Colonic mucosa (tissue), 4 donors: ENCODE measurements at places on chromosomes 7 and 10. TPM values are rescaled to one million over a fixed set of nuclear protein-coding genes. Genes with fewer than 3 reads are reported as not detected.

Gene ADAM22
- 2.6 TPM for total RNA-seq

Gene CC2D2B
- total RNA-seq: 0.48 TPM

Gene FKBP14
- 9.8 TPM for total RNA-seq

GRCh38 chr10:31974434-31975124 is 45.9 kb upstream of the ARHGAP12 start:
- H3K27me3 ChIP-seq: no peaks in the 10 kb centered on the region
- H3K4me3 ChIP-seq: no peak overlapping the region
- H3K4me1 ChIP-seq: no peaks in the 10 kb centered on the region
- H3K36me3 ChIP-seq: no peaks in the 10 kb centered on the region
- DNase-seq: no peak

DNA sequence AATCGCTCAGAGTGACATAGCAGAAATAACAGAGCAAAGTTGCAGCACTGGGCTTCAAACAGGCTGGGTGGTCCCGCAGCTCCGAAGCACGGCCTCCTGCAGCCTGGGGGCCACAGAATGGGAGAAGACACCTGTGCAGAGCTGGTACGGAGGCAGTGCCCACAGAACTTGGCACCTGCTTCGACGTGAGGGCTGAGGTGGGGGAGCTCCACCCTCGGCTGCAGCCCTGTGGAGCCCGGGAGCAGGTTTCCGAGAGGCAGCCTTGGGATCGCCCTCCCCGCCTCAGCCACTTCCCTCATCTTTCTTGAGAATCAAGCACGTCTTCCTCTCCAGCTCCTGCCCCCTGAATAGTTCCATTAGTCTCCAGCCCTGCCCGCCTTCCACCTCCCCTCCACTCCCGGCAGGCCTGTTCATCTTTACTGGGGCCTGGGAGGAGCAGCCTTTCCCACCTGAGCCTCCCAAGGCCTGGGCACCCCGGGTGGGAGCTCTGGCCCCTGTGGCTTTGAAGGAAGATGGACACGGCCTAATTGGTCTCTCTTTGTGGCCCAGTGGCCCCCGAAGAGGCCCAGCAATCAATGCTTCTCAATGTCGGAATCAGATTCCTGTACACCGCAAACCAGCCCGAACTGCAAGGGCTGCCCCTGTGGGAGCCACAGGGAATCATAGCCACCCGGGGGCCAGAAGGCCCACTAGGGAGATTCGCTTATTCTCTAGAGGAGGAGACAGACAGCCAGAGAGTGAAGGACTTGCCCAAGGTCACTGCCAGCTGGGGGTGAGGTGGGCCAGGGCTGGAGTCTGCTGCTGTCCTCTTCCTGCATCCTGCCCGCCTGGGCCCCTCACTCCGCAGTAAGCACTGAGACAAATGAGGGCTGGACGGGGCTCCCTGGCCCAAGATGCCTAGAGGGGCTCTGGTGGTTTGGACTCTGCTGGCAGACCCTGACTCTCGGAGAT is 17.0 kb upstream of the PCBD1 start:
- no peak overlapping the region for H3K4me3 ChIP-seq
- no peaks in the 10 kb centered on the region for H3K27me3 ChIP-seq
- no peak overlapping the region for H3K27ac ChIP-seq
- no peaks in the 10 kb centered on the region for H3K4me1 ChIP-seq

- no peaks in the 10 kb centered on the region for H3K27me3 ChIP-seq
- DNase-seq: no peak
- no peaks in the 10 kb centered on the region for H3K36me3 ChIP-seq
- no peaks in the 10 kb centered on the region for H3K4me1 ChIP-seq
- no peak overlapping the region for H3K4me3 ChIP-seq
These were observed 3.4 kb downstream of the PDE6C start for GRCh38 chr10:93615576-93616235.

- H3K4me3 ChIP-seq: no peak overlapping the region
- no peaks in the 10 kb centered on the region for H3K4me1 ChIP-seq
- no peak overlapping the region for H3K27ac ChIP-seq
- H3K27me3 ChIP-seq: no peaks in the 10 kb centered on the region
These were observed 319.3 kb downstream of the CAMK1D start for GRCh38 chr10:12668634-12669033.

- no peak overlapping the region for H3K27ac ChIP-seq
These were observed 79.5 kb upstream of the FAM133B start for GRCh38 chr7:92669616-92670165.

DNA sequence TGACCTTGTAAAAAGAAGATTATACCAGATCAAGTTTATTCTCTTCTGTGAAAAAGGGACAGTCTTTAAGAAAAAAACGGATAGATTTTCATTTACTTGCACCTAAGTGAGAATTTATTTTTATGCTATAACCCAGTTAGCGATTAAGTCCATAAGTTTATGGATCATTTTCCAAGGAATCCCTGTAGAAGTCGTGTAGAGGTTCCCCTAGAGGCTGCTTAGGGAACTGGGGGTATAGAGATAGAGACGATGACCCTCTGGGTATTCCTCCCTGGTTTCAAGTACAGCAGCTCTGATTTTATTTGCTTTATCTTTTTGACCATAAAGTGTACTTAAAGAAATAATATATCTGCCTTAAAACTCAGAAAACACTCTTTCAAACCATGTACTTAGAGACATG is 648.4 kb upstream of the LRRTM3 start:
- H3K27me3 ChIP-seq: no peaks in the 10 kb centered on the region
- no peak for DNase-seq
- H3K36me3 ChIP-seq: no peaks in the 10 kb centered on the region
- no peaks in the 10 kb centered on the region for H3K4me1 ChIP-seq
- no peak overlapping the region for H3K27ac ChIP-seq
